ENCODE measurements at places on chromosomes 1 and 21.

DNA sequence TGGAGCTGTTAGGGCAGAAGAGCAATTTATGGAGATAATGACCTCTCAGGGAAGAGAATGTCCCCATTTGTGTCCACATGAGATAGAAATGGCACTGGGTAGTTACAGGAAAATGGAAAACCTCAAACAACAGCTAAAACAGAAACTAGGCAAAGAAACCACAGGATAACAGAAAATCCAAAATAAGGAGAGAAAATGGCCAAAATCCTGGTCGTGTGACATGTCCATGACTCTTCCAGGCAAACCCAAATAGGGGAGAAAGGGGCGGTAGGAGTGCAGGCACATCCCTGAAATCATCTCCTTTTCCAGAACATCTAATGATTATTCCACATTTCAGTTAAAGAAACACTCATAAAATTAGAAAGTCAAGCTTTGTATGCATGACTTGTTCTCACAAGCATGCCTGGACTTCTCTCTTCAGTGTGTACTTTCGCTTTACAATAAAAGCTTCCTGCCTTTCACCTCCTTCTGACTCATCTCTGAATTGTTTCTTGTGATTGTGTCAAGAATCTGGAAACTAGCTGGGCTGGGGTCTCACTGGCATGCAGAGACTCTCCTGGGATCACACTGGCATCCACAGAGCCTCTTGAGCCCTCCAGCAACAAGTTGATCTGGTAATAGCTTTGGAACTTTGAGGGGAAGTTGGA lies 171.4 kb upstream of the ZP4 start:
- no peak for DNase-seq

GRCh38 chr21:26777166-26777565 lies 68.0 kb downstream of the ADAMTS1 start:
- no peak for DNase-seq

GRCh38 chr1:41954533-41954944 lies 35.8 kb upstream of the HIVEP3 start:
- no peak for DNase-seq

- DNase-seq, result no peak
These were observed 15.9 kb downstream of the EFNA3 start for GRCh38 chr1:155094622-155094948.

DNA sequence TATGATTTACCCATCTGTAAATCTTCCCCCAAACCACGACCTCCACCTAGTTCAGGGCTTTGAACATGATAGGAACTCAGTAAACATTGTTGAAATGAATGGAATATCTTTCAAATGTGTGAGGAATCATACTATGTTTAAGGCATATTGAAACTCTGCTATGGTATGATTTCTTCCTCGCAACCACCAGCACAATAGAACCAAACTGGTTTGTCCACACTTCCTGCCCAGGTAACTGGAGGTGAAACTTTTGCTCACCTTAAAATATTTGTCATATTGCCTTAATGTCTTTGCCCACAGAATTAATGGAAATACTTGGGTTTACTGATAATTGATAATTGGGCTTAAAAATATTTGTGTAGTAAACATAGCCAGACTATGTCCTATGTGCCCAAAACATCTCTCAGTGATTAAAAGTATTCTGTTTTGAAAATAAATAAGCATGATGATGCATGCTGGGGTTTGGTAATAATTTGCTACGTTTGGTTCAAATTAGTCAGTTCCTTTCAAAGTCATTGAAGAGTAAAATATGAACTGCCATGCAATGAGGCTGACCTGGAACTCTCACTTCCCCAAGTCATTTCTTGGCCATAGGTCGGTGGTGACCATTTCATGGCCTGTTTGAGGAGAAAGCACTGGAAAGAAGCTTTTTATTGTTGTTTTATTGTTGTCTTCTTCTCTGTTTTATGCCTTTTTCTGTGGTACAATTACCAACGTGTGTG lies 73.3 kb downstream of the TNFSF18 start:
- DNase-seq, result no peak

GRCh38 chr1:19619697-19620384 lies 24.3 kb upstream of the NBL1 start:
- DNase-seq, result no peak

DNA sequence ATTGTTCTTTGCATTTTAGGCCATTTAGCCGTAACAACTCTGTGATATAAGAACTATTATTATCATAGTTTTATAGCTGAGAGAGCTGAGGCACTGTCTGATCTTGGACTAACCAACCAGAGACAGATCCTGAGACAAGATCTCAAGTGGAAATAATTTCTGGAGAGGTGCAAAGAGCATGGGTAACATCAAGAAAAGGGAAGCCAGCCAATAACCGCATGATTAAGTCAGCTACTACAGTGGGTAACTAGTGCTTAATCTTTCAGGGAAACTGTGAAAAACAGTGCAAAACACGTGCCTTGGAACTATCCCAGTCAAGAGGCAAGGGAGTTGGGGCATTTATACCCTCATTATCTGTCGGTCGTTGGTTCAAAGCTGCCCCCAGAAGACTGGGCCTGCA lies 105.8 kb downstream of the OMA1 start:
- DNase-seq, result no peak

- DNase-seq, result peak; percentile 53
These were observed 18.6 kb downstream of the CD247 start for GRCh38 chr1:167499664-167500101.

GRCh38 chr1:37482796-37483744 lies 8.7 kb downstream of the ZC3H12A start:
- DNase-seq, result no peak

DNA sequence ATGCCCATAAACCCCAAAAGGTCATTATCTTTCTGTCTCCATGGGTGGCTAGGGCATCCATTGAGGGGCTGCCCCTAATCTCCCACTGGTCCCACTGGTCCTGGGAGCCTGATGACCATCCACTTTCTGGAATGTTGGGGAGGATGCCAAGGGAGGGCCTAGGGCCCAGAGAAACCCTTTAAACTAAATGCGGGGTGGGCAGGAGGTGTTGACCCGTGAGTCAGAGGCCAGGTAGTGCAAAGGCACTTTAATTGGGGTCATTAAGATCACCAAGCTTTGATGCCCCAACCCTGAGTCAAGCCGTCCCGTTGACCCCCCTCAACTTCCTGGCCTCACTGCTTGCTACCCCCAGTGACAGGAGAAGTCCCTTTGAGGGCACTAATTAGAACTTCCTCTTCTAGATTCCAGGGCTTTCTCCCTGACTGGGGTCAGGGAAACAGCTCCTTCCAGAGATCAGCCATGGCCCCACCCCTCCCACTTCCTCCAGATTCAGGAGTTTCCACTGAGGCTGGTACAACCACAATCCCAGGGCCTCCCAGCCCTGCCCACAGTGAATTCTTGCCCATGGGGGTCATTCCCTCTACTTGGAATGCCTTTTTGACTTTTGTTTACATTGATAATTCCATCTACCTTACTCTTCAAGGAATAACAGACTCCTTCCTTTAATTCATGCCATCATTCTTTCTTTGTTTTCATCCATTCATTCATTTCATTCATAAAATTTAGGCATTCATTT lies 15.5 kb upstream of the SERINC2 start:
- no peak for DNase-seq

GRCh38 chr1:179079113-179079761 lies 2.6 kb upstream of the TOR3A start:
- DNase-seq, result peak; percentile 35

- DNase-seq, result no peak
These were observed 51.9 kb upstream of the PRRC2C start for GRCh38 chr1:171433451-171433850.

- DNase-seq, result peak; percentile 71
These were observed 36.7 kb downstream of the CAPN2 start for GRCh38 chr1:223748773-223749733.

All from stimulated activated naive CD8-positive, alpha-beta T cell treated with anti-CD3 and anti-CD28 coated beads, Interleukin-15, Interleukin-2, amounts not matched to agents 100 U/mL and 50 U/mL, for 24 hours (primary cell).